ENCODE measurements at places on chromosomes 5 and 9.

- no peak for DNase-seq
Measured at GRCh38 chr5:82320966-82321365, 42.8 kb upstream of the RPS23 start.

- no peak for DNase-seq
Measured at GRCh38 chr5:122880749-122881148, 35.3 kb downstream of the SNX24 start.

DNA sequence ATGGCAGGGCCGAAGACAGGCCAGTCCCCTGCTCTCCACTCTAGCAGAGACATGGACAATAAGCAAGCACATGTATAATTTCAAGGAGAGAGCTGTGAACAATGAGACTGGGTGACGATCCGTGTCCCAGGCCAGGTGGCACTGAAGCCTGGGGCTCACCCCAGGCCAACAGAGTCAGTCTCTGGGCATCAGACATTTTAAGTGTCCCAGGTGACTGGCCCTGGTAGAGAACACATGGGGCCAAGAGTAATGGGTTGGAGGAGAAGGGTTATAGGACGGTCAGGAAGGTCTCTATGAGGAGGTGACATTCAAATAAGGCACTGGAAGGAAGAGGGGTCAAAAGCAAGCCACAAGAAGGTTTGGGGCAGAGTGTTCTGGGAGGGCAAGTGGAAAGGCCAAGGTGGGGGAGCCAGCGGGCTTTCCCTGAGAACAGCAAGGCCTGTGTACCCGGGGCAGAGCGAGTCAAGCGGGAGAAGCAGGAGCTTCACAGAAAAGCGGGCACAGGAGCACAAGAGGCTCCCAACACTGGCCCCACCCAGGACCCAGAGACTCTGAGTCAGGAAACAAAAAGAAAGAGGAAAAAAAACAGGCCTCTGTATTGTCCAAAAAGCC lies 1.1 kb upstream of the AKNA start:
- DNase-seq = no peak

GRCh38 chr5:149279661-149280060 lies 8.0 kb downstream of the AFAP1L1 start:
- no peak for DNase-seq

- no peak for DNase-seq
Measured at GRCh38 chr5:127012916-127013315, 17.4 kb downstream of the MARCHF3 start.

DNA sequence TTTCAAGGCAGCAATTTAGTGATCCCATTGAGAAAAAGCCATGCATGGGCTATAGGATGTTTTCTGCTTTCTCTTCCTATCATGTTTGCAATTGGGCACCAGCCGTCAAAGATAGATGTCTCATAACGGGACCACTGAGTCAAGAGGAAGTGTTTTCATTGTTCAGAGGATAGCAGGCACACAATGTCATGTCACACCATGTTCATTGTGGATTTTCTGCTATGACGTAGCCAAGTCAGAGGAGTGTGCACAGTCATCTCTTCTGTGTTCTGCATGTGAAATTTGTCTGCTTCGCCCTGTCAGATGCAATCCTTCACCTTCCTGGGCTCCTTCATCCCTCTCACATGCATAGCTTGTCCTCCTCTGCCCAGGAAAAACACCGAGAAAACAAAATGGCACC lies 106.0 kb downstream of the CD180 start:
- no peak for DNase-seq

- no peak for DNase-seq
Measured at GRCh38 chr9:99345942-99346341, 123.9 kb downstream of the SEC61B start.

- no peak for DNase-seq
Measured at GRCh38 chr9:81363916-81364480, 325.3 kb downstream of the TLE1 start.

- DNase-seq = no peak
Measured at GRCh38 chr9:133634081-133634691, 2.0 kb upstream of the DBH start.

- no peak for DNase-seq
Measured at GRCh38 chr9:78857373-78858225, 560.7 kb downstream of the PSAT1 start.

GRCh38 chr9:91084896-91085516 lies 276.7 kb downstream of the AUH start:
- no peak for DNase-seq

GRCh38 chr5:1016036-1016435 lies 7.4 kb downstream of the NKD2 start:
- DNase-seq = no peak

- no peak for DNase-seq
Measured at GRCh38 chr5:158953929-158954534, 145.7 kb downstream of the EBF1 start.

DNA sequence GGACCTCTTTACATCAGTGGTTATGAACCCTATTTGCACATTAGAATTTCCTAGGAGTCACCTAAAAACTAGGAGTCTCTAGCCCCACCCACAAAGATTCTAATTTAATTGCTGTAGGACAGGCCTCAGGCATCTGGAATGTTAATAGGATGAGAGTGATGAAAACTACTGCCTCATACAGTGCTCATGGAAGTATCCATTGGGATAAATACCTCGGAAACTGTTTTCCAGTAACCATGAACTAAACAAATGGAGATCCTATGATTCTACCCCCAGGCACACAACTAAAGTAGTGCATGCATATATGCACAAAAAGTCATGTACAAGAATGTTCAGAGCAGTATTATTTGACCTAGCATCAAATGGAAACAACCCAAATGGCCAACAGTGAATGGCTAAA lies 286.3 kb downstream of the DNAH5 start:
- DNase-seq = no peak

GRCh38 chr9:92917176-92917800 lies 30.0 kb upstream of the FGD3 start:
- DNase-seq = peak; percentile 38

DNA sequence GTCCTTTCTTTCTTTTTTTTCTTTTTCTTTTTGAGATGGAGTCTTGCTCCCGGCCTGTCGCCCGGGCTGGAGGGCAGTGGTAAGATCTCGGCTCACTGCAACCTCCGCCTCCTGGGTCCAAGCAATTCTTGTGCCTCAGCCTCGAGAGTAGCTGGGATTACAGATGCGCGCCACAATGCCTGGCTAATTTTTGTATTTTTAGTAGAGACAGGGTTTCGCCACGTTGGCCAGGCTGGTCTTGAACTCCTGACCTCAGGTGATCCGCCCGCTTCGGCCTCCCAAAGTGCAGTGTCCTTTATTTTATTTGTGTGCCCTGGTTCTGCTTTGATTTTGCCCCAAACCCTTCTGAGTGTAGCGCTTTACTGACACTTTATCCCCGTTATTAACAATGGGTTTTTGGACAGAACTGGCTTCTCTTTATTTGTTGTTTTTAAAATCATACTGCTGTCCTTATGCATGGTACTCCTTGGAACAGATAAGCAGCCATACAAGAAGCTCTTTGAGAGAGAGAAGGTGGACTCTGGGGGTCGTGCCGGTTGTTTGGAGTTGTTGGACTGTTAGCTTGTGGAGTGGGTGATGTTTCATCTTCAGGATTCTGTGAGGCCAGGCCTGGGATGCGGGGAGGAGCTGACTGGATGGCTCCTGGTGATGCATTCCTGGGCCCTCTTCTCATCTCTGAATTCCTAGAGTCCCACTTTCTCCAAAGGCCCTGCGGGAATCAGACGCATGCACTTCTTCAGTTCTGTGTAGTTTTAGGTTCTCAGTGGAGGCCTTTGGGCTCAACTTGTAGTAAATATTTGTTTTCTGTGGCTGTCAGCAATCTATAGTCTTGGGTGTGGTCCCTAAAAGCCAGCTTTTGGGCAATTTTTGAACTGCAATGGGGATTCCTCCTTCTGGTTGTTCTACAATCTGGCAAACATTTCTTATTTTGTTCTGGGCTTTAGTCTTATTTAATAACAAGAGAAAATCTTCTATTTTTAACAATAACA lies 47.8 kb downstream of the PTTG1 start:
- no peak for DNase-seq

DNA sequence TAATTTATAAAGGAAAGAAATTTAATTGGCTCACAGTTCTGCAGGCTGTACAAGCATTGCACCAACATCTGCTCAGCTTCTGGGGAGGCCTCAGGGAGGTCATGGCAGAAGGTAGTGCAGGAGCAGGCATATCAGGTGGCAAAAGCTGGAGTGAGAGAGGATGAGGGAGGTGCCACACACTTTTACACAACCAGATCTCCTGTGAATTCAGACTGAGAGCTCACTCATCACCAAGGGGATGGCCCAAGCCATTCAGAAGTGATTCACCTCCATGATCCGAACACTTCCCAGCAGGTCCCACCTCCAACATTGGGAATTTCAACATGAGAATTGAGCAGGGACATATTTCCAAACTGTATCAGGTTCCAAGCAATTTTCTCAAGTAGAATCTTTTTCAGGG lies 84.7 kb upstream of the BRINP1 start:
- no peak for DNase-seq

- DNase-seq = no peak
Measured at GRCh38 chr5:58262226-58262625, 197.7 kb downstream of the PLK2 start.

GRCh38 chr5:859391-859790 lies 8.6 kb upstream of the ZDHHC11 start:
- DNase-seq = no peak

GRCh38 chr5:113330533-113331208 lies 104.1 kb downstream of the TSSK1B start:
- peak; percentile 26 for DNase-seq

DNA sequence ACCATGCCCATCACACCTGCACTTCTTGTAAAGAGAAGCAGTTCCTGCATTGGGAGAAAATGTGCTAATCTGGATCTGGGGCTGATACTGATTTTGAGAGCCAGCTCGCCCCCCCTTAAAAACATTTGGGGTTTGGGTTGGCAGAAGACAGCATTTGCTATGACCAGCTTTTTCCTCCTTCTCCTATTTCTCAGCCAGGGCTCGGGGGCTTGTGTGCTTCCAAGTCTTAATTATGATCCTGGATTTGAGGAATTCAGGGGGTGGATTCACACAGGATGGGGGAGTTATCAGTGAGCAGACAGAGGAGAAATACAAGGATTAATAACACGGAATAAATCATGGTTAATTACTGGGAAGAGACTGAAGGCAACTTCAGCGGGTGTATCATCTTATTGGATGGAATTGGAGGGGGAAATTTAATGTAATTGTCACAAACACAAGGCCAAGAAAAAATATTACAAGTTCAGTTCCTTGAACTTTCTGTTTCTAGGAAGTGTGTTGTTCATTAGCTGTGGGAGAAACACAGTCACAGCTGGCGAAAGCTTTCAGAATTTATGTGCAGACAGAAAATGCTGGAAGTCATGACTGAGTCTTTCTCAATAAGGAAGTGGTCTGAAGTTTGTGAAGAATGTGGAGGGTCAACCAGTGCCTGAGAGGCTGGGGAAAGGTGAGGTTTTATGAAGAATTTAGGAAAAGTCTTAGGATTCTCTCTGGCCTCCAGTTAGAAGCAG lies 15.3 kb downstream of the C9orf152 start:
- peak; percentile 54 for DNase-seq

DNA sequence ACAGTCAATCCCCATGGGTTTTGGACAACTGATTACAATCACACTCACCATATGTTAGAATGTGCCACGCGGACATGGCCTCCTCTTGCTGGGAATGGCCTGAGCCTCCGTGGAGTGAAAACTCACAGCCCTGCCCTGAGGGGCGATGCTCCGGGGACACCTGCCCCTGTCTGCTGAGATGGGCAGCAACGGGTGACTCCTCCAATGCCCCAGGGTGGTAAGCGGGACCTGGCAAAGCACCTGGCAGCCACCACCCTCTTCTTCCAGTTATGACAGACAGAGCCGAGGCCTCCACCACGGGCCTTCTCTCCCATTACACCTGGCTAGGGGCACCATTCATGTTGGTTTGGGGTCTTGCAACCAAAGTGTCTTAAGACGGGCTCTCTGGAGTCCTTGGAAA lies 94.9 kb upstream of the COL5A1 start:
- DNase-seq = no peak

DNA sequence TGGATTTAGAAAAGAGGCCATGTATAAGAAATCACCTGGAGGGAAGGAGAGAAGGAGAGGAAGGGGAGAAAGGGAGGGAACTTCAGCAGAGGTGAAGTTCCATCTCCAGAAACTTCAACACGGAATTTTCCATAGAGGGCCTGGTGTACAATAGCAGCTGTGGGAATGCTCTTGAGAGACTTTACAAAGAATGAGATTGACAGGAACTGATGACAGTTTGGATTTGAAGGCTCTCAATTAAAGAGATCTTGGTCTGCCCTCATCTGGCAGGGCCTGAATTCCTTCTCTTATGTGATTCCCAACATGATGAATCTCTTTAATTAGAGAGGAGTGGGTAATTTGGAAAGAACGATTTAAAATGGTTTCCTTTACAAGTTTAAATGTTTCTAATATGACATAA lies 143.5 kb downstream of the MLLT3 start:
- no peak for DNase-seq

DNA sequence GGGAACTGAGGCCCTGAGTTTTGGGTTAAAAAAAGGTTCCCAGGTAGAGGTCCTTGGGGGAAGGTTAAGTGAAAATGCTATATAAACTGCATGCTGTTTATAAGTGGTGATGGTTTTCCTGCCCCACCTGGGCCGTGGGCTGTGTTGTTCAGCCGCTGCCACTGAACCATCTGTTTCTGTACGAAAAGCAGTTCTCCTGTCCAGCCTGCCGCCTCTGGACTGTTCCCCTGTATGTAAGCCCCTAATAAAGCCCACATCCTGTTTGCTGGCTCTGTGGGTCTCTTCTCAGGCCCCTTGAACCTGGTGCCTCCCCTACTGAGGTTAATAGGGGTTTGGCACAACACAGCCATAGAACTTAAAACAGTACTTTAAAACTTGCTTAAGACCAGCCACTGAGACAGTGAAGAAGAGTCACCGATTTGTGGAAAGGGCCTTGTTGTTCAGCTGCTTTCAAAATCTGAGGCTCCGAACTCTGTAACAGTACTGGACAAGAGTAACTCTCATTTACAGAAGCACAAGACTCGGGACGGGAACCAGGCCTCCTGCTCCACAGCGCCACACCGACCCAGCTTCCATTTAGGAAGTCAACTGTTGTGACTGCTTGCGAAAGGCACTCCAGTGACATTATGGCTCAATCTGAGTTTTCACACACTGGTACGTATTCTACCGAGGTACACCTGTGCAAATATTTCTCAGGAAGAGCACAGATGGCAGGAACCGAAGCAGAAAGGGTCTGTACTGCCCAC lies 192.5 kb downstream of the CDK5RAP2 start:
- DNase-seq = no peak

GRCh38 chr9:68577774-68578591 lies 37.3 kb upstream of the TMEM252 start:
- no peak for DNase-seq

- DNase-seq = no peak
Measured at GRCh38 chr5:175840050-175840841, 31.1 kb upstream of the CPLX2 start.

- DNase-seq = no peak
Measured at GRCh38 chr5:96610747-96611146, 51.4 kb upstream of the CAST start.

- DNase-seq = no peak
Measured at GRCh38 chr5:132389051-132389331, 19.5 kb downstream of the SLC22A5 start.

Measured in tibial artery (tissue), 4 donors.